ENCODE measurements at places on chromosomes 11 and 22. TPM values are rescaled to one million over a fixed set of nuclear protein-coding genes. Genes with fewer than 3 reads are reported as not detected.

The ABTB2 gene
- polyA plus RNA-seq: 4.4 TPM

The PGM2L1 gene
- polyA plus RNA-seq: 4.4 TPM

The ACR gene
- polyA plus RNA-seq: 0.52 TPM

DNA sequence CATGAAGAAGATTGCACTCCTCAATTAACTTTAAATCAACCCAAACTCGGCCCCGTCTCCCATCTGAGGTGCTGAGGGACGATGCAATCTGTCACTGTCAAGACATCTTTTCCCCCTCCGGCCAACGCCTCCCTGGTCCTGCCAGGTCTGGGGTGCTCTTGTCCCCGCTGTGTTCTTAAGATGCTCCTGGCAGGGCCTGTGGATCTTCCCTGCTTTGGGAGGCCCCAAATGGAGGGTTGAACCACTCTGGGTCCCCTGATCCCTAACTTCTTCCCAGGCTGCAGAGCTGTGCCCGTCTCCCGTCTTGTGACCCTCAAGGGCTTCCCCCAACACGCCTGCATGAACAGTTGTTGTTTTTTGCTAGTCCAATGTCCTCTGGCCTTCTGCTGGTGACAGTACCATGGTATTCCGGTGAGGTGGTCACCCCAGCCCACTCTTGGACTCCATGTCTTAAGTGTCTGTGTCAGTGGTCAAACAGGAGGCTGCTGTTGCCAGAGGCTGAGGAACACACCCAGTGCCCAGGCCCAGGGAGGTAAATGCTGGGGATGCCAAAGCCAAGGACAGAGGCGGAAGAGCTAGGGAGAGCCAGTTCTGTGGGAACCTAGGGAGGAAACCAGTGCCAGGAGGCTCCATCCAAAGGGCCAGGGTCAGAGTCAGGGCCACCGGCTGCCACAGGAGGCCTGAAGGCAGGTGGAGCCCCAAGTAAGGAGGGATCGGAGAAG, 70.6 kb upstream of the SHANK2 start:
- no peak for DNase-seq

GRCh38 chr11:19164230-19164855, 37.4 kb downstream of the CSRP3 start:
- no peak for DNase-seq

GRCh38 chr11:120203626-120204025, 7.2 kb upstream of the OAF start:
- DNase-seq: no peak

DNA sequence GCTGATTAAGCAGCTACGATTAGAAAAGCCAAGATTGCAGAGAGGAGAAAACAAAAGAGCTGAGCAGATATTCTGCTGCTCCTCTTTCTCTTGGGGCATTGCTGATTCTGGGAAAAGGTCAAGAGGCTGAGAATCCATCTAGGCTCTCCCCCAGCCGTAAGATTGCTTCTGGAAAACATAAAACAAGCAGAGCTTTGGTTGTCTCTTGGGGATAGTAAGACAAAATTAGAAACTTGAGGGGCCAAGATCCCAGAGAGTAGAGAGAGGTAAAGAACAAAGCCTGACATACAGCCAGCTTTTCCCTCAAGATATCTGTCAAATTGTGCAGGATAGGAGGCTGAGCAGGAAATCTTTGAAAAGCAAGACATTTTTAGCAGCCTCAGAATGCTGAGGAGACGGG, 158.2 kb downstream of the TTC28 start:
- DNase-seq: no peak
